Cardiac ventricle fibroblast (primary cell): ENCODE measurements at places on chromosomes 2 and 18. TPM values are rescaled to one million over a fixed set of nuclear protein-coding genes. Genes with fewer than 3 reads are reported as not detected.

The CHRND gene
- total RNA-seq = not detected in 2 replicates

The HJURP gene
- total RNA-seq = 2.6 and 3.9 TPM in 2 replicates

The ARHGAP25 gene
- total RNA-seq = 2.5 and 3.2 TPM in 2 replicates

The XDH gene
- total RNA-seq = not detected in 2 replicates

The ALPI gene
- not detected in 2 replicates for total RNA-seq
